ENCODE measurements at places on chromosomes 16 and 17.

DNA sequence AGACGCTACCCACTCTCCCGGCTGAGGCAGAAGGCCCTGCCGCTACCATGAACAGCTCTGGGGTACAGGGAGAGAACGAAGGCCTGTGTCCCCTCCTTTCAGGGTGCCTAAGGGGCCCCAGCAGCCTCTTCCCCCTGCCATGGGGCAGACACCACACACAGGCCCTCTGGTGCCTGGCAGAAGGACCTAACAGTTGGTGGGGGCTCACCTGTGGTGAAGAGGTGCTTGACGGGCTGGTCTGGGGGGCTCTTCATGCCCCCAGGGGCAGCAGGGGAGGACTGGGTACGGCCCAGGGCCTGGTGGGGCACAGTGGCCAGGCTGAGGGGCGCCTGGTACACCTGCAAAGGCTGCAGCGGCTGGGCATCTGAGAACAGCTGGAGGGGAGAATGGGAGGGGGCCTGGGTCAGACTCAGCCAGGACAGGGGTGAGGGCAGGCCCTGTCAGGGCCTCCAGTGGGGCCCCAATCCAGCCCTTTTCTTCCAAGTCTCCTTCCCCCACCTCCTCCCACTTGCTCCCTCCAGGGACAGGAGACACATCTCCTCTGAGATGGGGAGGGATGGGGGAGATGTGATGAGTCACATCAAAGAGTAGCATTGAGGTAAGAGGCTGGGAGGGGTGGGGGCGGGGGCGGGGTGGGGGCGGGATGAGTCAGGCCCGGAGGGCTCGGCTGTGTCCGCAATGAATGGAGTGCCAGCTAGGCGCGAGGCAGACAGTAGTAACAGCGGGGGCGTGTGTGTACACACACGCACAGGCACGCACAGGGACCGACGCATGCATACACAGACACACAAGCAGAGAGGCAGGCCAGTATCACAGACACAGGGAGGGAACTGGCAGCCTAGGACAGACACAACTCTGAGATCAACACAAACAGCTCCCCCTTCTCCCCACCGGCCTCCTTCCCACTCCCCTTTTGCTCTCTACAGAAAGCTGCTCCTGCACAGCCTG is 16.1 kb downstream of the G6PC3 start:
- no peak for DNase-seq

GRCh38 chr17:71980171-71980570 is 140.6 kb upstream of the SOX9 start:
- DNase-seq: no peak

DNA sequence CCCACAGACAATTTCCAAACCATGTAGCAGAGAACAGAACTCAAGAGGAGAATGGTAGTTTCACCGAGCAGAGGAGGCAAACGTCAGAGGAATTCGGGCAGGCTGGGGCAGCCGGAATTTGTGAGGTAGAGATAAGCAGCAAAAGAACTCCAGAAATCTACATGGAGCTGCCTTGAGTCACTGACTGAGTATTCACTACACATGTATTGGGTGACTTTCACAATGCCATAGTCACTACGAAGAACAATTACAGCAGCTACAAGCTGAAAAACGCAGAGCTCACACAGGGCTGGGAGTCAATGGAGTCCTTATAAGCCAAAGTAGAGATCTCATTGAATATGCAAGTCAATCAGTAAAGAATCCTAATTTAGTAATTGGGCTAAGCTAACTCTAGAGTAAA is 13.4 kb downstream of the CMC2 start:
- no peak for DNase-seq

DNA sequence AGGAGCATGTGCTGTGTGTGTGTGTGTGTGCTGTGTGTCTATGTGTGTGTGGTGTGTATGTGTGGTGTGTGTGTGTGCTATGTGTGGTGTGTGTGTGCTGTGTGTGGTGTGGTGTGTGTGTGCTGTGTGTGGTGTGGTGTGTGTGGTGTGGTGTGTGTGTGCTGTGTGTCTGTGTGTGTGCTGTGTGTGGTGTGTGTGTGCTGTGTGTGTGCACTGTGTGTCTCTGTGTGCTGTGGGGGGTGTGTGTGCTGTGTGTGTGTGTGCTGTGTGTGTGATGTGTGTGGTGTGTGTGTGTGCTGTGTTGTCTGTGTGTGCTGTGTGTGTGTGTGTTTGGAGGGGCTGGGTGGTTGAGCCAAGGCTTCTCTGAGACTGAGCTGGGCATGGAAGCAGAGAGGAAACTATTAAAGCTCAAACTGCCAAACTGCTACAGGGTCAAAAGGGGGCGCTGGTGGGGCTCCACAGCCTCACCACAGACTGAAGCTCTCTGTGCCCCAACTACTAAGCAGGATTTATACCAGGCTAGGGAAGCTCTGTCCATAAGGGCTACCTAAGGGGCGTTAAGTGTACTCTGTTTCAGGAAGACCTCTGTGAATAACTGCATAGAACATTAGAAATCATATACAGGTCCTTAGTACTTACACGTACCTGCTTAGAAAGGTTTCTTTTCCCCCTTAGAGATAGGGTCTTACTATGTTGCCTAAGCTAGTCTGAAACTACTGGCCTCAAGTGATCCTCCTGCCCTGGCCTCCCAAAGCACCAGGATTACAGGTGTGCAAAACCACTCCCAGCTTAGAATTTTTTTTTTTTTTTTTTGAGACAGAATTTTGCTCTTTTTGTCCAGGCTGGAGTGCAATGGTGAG is 27.8 kb upstream of the GHDC start:
- DNase-seq: no peak

GRCh38 chr17:38687286-38687685 is 12.5 kb upstream of the EPOP start:
- DNase-seq: no peak

GRCh38 chr17:40825599-40825998 is 3.2 kb upstream of the KRT10 start:
- DNase-seq: no peak

DNA sequence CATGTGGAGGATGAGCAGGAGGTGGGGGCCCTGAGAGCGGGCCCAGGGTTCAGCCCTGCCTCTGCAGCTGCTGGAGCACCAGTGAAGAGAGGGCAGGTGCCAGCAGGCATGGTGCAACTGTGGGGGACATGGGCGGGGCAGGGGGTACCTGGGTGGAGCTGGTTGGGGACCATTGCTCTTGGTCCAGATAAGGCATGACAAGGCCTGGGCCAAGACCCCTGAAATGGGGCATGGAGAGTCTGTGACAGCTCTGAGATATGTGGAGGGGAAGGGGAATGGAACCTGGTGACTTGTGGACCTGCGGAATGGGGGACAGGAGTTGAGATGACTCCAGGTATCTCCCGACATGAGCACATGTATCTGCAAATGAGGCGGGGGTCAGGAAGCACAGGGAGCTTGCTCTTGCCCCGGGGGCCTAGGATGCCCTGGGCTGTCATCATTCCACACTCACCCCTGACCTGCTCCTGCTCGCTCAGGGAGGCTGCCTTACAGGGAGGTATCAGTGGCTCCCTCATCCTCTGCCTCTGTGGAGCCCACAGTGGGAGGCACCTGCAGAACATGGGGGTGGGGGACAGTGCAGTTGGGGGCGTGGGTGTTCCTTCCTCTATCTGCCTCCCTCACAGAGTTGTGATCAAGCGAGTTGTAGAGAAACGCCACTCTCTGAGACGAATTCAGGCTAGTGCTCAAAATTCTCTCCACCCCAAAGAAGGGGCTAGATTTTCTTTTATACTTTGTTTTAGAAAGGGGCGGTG is 40.2 kb downstream of the TMEM235 start:
- DNase-seq: no peak

- DNase-seq: no peak
Observed at GRCh38 chr16:1175566-1176279, 22.8 kb downstream of the CACNA1H start.

Measured in cortex of kidney (tissue), 1 donor.